ENCODE measurements at places on chromosomes 16 and 17. TPM values are rescaled to one million over a fixed set of nuclear protein-coding genes. Genes with fewer than 3 reads are reported as not detected.

Gene CPNE7
- not detected for polyA plus RNA-seq

Gene SCIMP
- 11.1 TPM for polyA plus RNA-seq

Gene MTHFSD
- 5.5 TPM for polyA plus RNA-seq

Gene FN3KRP
- polyA plus RNA-seq, result 33.5 TPM

Gene LLGL2
- 299 TPM for polyA plus RNA-seq

Gene SHCBP1
- polyA plus RNA-seq, result 6.8 TPM

Gene MMP28
- 30.3 TPM for polyA plus RNA-seq

Gene RAD51D
- polyA plus RNA-seq, result 9.7 TPM

Gene OR4D1
- 0.07 TPM for polyA plus RNA-seq

Gene GNG13
- 0.92 TPM for polyA plus RNA-seq

Gene COASY
- polyA plus RNA-seq, result 98.9 TPM

Gene DECR2
- polyA plus RNA-seq, result 30.6 TPM

- H3K36me3 ChIP-seq, result no peaks in the 10 kb centered on the region
- no peak for DNase-seq
- H3K4me1 ChIP-seq, result peaks cover 13% of the 10 kb centered on the region
- H3K27ac ChIP-seq, result no peak overlapping the region
- H3K4me3 ChIP-seq, result no peak overlapping the region
Measured at GRCh38 chr17:10600571-10600970, 51.1 kb upstream of the MYH2 start.

GRCh38 chr16:57146040-57146647, 39.7 kb downstream of the PSME3IP1 start:
- H3K4me1 ChIP-seq, result peaks cover 17% of the 10 kb centered on the region
- no peak overlapping the region for H3K27ac ChIP-seq
- no peaks in the 10 kb centered on the region for H3K27me3 ChIP-seq

DNA sequence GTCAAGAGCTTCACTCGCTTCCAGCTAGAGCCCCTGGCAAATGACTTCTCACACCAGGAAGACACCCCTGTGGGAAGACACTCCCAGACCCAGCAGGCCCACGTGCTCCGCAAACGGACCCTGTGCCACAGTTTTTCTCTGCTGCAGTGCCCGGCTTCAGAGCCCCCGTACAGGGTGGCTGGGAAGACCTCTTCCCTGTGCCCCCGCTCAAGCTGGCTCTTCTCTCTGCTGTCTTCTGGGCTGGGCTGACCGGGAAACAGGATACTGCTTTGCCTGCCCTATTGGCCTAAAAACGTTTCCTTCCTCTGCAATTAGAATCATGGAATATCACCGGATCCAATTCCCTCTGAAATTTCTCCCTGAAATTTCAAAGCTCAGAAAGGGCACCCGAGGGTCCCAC, 63.7 kb upstream of the CRHR1 start:
- H3K4me1 ChIP-seq, result no peaks in the 10 kb centered on the region
- H3K27ac ChIP-seq, result no peak overlapping the region
- H3K36me3 ChIP-seq, result no peaks in the 10 kb centered on the region
- H3K27me3 ChIP-seq, result peaks cover 18% of the 10 kb centered on the region

- DNase-seq, result peak; percentile 46
- H3K4me3 ChIP-seq, result no peak overlapping the region
- H3K36me3 ChIP-seq, result no peaks in the 10 kb centered on the region
- no peaks in the 10 kb centered on the region for H3K27me3 ChIP-seq
- H3K4me1 ChIP-seq, result no peaks in the 10 kb centered on the region
Measured at GRCh38 chr17:258045-258734, 76.7 kb upstream of the DOC2B start.

- H3K4me1 ChIP-seq, result peaks cover 36% of the 10 kb centered on the region
- H3K27me3 ChIP-seq, result no peaks in the 10 kb centered on the region
- peak overlapping the region; percentile 69 for H3K27ac ChIP-seq
- H3K36me3 ChIP-seq, result no peaks in the 10 kb centered on the region
- no peak overlapping the region for H3K4me3 ChIP-seq
Measured at GRCh38 chr17:31722251-31723056, 136.6 kb downstream of the COPRS start.

- peak overlapping the region; percentile 76 for H3K27ac ChIP-seq
- no peaks in the 10 kb centered on the region for H3K27me3 ChIP-seq
- H3K4me3 ChIP-seq, result no peak overlapping the region
- no peak for DNase-seq
- H3K4me1 ChIP-seq, result peaks cover 90% of the 10 kb centered on the region
Measured at GRCh38 chr17:40313668-40314583, 4.9 kb downstream of the RARA start.

- DNase-seq, result no peak
- H3K36me3 ChIP-seq, result no peaks in the 10 kb centered on the region
- H3K27ac ChIP-seq, result no peak overlapping the region
- H3K4me3 ChIP-seq, result no peak overlapping the region
- H3K4me1 ChIP-seq, result no peaks in the 10 kb centered on the region
Measured at GRCh38 chr17:72417627-72418026, 296.8 kb downstream of the SOX9 start.

DNA sequence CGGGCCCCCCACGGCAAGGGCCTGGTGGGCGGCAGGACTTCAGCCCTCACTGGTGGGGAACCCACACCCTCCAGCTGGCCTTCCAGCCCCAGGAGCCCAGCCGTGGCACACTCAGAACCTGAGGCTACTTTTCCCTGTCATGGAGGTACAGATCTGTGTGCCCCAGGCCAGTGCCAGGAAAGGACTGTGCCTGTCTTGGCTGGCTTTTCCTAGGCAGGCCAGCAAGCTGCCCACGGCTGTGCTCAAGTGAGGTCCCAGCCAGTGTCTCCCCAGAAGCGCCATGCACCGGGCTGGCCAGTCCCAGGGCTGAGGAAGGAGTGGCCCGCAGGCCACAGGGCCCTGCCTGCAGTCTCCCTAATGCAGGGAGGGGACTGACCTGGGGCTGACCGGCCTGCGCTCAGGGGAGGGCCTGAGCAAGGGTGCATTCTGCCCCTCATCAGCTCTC, 16.6 kb downstream of the ENGASE start:
- no peak overlapping the region for H3K4me3 ChIP-seq
- H3K36me3 ChIP-seq, result no peaks in the 10 kb centered on the region
- no peak overlapping the region for H3K27ac ChIP-seq
- no peaks in the 10 kb centered on the region for H3K4me1 ChIP-seq

DNA sequence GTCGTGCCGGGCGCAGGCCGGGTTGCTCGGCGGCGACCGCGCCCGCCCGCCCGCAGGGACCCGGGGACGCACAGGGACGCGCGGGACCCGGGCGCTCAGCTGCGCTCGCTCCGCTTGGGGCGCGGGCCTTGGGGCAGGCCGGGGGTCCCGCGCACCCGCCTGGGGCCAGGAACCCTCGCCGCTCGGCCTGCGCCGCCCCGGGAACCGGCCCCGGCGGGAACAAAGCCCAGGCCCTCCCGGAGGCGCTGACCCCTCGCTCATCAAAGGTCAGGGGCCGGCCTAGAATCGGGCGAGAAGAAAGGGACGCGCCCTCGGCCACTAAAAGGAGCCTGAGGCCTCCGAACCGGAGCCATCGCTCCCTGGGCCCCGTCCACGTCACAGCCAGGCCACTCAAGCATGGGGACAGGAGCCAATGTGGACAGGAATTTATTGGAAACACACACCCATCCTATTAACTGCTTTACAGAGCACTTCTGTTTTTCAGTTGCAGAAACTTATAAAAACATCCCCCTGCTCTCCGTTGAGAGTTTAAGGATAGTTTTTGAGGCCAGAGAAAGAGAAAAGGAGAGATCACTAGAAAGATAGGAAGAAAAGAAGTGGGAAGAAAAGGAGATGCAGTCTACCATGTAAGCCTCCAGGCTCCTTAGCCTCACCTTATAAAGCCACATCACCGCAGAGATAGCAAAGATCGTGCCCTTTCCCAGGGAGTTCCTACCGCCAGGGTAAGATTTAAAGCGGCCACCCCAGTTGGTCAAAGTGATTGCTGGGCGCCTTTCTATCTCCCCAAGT, 558 bp upstream of the ZFHX3 start:
- no peaks in the 10 kb centered on the region for H3K27me3 ChIP-seq
- H3K36me3 ChIP-seq, result no peaks in the 10 kb centered on the region

- H3K4me3 ChIP-seq, result no peak overlapping the region
- no peak overlapping the region for H3K27ac ChIP-seq
- no peaks in the 10 kb centered on the region for H3K4me1 ChIP-seq
- no peaks in the 10 kb centered on the region for H3K27me3 ChIP-seq
Measured at GRCh38 chr16:20242568-20243255, 84.6 kb downstream of the GP2 start.

- no peak for DNase-seq
- no peak overlapping the region for H3K4me3 ChIP-seq
- no peaks in the 10 kb centered on the region for H3K27me3 ChIP-seq
- no peak overlapping the region for H3K27ac ChIP-seq
Measured at GRCh38 chr16:84481051-84481735, 23.3 kb downstream of the MEAK7 start.

GRCh38 chr17:41614098-41614497, 1.5 kb upstream of the KRT16 start:
- DNase-seq, result peak; percentile 52
- no peak overlapping the region for H3K27ac ChIP-seq
- no peak overlapping the region for H3K4me3 ChIP-seq
- no peaks in the 10 kb centered on the region for H3K27me3 ChIP-seq
- H3K4me1 ChIP-seq, result no peaks in the 10 kb centered on the region

- H3K4me1 ChIP-seq, result no peaks in the 10 kb centered on the region
- H3K27ac ChIP-seq, result no peak overlapping the region
- H3K4me3 ChIP-seq, result no peak overlapping the region
- no peaks in the 10 kb centered on the region for H3K36me3 ChIP-seq
- no peaks in the 10 kb centered on the region for H3K27me3 ChIP-seq
Measured at GRCh38 chr16:72727565-72727964, 320.4 kb downstream of the ZFHX3 start.

GRCh38 chr16:53219795-53220454, 165.1 kb downstream of the CHD9 start:
- H3K4me1 ChIP-seq, result peaks cover 37% of the 10 kb centered on the region
- no peak overlapping the region for H3K4me3 ChIP-seq
- H3K36me3 ChIP-seq, result no peaks in the 10 kb centered on the region
- no peaks in the 10 kb centered on the region for H3K27me3 ChIP-seq
- peak overlapping the region; percentile 50 for H3K27ac ChIP-seq

DNA sequence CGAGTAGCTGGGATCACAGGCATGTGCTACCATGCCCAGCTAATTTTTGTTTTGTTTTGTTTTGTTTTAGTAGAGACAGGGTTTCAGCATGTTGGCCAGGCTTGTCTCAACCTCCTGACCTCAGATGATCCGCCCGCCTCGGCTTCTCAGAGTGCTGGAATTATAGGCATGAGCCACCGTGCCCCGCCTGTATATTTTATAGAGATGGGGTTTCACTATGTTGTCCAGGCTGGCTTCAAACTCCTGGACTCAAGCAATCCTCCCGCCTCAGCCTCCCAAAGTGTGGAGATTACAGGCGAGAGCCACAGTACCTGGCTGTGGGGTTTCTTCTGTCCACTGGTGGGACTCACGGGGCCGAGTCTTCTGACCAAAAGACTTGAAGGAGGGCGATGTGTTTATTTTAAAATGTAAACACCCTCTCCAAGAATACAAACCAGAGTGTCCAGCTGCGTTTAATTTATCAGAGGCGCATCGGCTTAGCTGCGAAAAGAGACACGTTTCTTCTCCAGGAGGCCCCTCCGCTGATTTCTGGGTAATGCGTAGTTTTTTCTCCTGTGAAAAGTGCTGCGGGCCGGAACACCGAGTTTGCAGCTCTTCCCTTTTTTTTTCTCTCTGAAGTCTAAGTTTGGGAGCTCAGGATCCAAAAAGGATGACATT, 86.9 kb upstream of the CIBAR2 start:
- H3K36me3 ChIP-seq, result no peaks in the 10 kb centered on the region
- peaks cover 81% of the 10 kb centered on the region for H3K4me1 ChIP-seq
- H3K27ac ChIP-seq, result no peak overlapping the region
- H3K4me3 ChIP-seq, result no peak overlapping the region
- no peak for DNase-seq

GRCh38 chr16:81376880-81377279, 62.1 kb downstream of the GAN start:
- no peak overlapping the region for H3K4me3 ChIP-seq
- H3K27me3 ChIP-seq, result no peaks in the 10 kb centered on the region
- H3K4me1 ChIP-seq, result no peaks in the 10 kb centered on the region
- H3K27ac ChIP-seq, result no peak overlapping the region
- no peaks in the 10 kb centered on the region for H3K36me3 ChIP-seq

- no peak for DNase-seq
- H3K4me1 ChIP-seq, result no peaks in the 10 kb centered on the region
- peaks cover 49% of the 10 kb centered on the region for H3K36me3 ChIP-seq
- no peak overlapping the region for H3K27ac ChIP-seq
Measured at GRCh38 chr16:3485821-3486505, 9.3 kb downstream of the C16orf90 start.

DNA sequence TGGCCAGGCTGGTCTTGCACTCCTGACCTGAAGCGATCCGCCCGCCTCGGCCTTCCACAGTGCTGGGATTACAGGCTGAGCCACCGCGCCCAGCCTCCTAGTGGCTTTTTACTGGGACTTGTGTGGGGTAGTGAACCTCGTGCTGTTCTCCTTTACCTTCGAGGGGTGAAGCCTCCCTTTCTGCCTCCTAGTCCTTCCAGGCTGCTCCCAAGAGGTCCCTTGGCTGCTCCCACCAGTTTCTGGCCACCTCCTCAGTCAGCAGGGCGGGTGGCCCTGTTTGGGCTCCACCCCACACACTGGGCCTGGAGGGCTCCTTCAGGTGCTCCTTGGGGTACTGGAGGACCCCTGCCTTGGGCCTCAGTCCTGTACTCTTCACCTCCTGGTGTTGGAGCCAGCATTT, 70.9 kb upstream of the ZNF750 start:
- no peak overlapping the region for H3K4me3 ChIP-seq
- H3K27ac ChIP-seq, result no peak overlapping the region
- H3K27me3 ChIP-seq, result no peaks in the 10 kb centered on the region

GRCh38 chr17:42598905-42599304, 10.3 kb downstream of the RETREG3 start:
- no peaks in the 10 kb centered on the region for H3K4me1 ChIP-seq
- no peak overlapping the region for H3K4me3 ChIP-seq
- DNase-seq, result peak; percentile 62

DNA sequence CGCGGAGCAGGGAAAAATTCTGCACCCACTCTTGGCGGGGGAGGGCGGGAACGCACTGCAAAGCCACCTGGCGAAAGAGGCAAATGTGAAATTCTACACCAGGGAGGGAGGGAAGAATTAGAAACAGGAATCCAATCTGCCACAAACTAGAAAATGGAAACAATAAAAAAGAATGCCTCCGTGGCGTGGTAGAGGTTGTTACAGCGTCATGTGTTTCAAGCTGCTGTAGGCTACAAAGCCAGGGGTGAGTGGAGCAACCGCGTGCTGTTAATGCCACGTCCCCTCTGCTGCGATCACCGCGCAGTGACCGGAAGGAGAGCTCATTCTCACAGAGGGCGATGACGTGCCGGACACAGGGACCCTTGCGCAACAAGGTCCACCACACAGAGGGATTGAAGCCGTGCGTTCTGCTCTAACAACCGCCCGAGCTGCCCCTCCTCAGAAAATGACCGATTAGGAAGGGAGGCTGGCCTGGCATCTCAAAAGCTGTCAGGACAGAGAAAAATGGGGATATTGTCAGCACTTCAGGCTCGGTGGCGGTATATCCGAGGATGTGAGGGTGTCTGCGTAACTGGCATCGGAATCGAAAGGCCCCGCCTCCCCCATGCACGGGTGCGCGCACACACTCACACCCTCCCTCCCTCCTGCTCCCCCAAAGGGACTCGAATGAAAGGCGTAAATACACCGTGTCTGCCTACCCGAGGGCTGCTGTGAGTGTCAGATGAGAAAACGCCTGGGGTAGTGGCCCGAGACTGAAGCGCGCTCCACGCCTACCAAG, 70.8 kb upstream of the TNRC6C start:
- H3K36me3 ChIP-seq, result no peaks in the 10 kb centered on the region
- H3K27me3 ChIP-seq, result no peaks in the 10 kb centered on the region
- peak; percentile 96 for DNase-seq
- H3K27ac ChIP-seq, result peak overlapping the region; percentile 76
- peaks cover 19% of the 10 kb centered on the region for H3K4me1 ChIP-seq
- peak overlapping the region; percentile 59 for H3K4me3 ChIP-seq

All from sigmoid colon (tissue), 7 donors.